Stimulated activated CD8-positive, alpha-beta memory T cell treated with anti-CD3 and anti-CD28 coated beads, Interleukin-7, amount 100 ng/mL, for 1 hour (primary cell): ENCODE measurements at places on chromosomes 2 and 18.

GRCh38 chr2:126518196-126518595 lies 137.8 kb upstream of the GYPC start:
- no peak for DNase-seq

GRCh38 chr2:3121601-3122000 lies 256.0 kb downstream of the EIPR1 start:
- DNase-seq: no peak

DNA sequence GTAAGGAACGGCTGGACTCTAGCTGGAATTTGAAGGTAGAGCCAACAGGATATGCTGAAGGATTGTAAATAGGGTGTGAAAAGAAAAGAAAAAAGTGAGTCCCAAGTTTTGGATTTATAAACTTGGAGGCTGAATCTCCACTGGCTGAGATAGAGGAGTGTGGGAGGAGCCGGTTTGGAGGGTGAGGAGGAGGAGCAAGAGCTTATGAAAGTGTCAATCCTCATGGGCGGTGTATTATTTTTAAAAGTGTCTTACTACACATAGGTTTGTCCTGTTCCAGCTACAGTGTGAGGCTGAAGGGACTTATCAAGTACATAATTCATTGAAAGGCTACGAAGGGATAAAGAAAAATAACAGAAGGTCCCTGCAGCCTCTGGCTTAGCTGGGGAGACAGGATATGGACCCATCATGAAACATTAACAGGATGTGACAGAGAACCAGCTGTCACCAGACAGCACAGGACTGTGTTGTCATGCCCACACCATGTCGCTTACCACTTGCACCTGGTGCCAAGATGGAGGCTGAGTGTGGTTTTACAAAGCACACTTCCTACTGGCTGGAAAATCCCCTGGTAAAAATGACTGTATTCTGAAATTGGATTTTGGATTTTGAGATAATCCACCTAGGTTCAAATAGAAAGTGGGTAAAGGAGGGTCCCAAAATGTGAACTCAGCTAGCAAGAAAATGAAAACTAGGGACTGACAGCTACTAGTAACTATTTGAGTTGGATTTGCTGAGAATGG lies 2.5 kb upstream of the MREG start:
- DNase-seq: no peak

DNA sequence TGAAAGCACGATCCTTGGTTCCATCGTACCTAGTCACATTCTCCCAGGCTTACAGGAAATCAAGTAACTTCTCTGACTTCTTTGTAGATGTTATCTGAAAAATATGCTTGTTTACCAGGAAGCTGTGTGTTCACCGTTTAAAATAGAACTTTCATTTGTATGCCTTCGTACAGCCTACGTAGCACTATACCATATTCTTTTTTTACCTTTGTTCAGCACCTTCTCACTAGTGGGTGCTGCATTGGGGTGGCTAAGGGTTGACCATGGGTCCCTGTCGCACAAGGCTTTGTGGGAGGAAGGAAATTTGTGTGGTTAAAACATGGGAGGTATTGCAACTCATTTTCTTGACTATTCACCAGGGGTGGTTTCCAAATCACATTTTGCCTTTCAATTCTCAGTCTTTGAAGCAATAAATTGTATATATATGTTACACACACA lies 16.6 kb downstream of the MALT1 start:
- no peak for DNase-seq

- no peak for DNase-seq
These were observed 233.0 kb upstream of the TNP1 start for GRCh38 chr2:217092710-217093379.

DNA sequence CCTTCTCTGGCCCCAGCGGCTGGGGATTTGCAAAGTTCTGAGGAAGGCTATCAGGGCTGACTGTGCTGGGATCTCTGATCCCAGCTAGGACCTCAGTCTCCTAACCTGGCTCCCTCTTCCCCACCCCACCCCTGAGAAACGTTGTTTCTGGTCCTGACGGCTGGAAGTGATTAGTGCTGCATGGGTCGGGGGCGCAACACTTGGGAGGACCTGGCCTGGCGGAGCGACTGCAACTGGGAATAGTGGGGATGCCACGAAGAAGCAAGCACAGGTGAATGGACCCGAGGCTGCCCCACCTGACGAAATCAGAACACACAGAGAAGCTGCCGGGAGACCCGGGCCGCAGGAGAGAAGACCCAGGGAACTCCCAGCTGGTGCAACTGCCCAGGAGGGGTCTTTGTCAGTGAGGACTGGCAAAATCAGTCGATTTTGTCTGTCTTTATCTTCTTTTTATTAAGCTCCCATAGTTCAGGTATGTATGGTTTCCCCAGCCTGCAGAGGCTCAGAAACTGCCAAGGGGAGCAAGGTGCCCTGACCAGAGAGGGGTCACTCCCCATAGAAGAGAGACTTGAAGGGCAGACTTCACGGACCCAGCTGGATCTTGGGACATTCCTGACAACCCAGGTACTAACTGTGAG lies 656 bp upstream of the LBX2 start:
- DNase-seq: no peak

- DNase-seq: no peak
These were observed 299.8 kb downstream of the LRATD1 start for GRCh38 chr2:14932285-14932684.

DNA sequence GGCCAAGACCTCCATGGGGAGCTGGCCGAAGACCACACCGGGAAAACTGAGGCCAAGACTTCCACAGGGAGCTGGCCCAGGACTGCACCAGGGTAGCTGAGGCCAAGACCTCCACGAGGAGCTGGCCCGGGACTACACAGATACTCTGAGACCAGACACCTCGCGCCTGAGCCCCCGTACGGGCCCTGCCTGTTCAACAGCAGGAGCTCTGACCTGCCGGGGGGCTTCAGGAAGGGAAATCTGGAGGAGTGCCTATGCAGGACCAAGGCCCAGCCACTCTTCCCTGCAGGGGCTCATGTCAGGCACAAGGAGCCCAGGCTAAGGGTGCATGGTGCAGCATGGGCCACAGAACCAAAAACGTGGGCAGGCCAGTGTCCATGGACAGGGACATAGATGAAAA lies 151.6 kb downstream of the TMEM18 start:
- no peak for DNase-seq

DNA sequence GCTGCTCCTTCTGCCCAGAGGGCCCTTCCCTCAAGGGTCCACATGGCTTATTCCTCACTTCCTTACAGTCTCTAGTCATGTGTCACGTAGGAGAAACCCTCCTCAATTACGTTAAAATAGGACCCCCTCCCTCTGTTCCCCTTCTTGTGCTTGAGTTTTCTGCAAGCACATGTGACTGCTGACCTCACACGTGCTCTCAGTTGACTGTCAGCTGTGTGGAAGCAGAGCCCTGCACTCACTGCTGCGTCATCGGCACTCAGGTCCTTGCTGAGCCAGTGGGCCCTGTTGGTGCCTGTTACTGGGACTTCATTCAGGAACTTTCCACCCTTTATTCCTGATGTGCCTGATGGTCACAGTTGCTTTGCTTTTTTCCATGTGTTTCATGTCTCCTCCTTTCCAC lies 11.1 kb downstream of the ATG16L1 start:
- DNase-seq: no peak

DNA sequence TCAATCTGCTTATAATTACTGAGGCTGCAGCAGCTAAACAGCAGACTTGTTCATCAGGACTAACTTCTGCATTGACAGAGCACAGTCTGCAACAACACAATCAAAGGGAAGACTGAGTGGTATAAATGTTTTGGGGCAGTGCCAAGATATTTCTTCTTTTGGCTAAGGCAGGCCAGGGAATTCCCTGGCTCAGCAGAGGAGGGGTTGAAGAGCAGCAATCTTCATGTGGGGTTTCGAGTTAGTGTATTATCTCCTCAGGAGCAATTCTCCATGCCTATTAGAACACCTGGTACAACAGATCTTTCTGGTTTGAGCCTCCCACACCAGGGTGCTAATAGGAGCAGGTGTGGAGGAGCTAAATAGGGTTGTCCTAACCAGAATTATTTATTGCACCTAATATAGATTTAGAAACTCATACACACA lies 103.0 kb upstream of the STK17B start:
- no peak for DNase-seq

DNA sequence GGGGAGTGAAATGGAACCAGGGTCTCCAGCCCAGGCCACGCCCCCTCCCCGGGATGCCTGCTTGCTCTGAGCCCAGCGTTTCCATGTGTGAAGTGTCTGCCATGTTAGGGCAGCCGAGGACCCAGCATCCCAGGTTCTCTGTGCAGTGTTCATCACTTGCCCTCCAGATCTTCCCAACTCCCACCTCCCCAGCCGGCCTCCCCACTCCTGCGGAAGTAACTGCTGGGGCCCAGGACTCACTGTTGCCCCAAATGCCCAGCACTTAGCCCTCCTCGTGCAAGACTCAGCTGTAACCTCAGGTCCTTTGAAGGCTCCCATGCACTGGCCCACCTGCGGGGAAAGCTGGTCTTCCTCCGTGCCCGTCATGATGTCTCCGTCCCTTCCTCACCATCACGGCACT lies 9.7 kb upstream of the PXDN start:
- no peak for DNase-seq

- no peak for DNase-seq
These were observed 42.4 kb downstream of the IL1RL2 start for GRCh38 chr2:102229141-102229769.

- no peak for DNase-seq
These were observed 151.8 kb upstream of the SERPINE2 start for GRCh38 chr2:224190936-224191270.

- DNase-seq: no peak
These were observed 77.7 kb upstream of the APCDD1 start for GRCh38 chr18:10376731-10377130.

- DNase-seq: no peak
These were observed 46.3 kb downstream of the TCF7L1 start for GRCh38 chr2:85179541-85179940.

- DNase-seq: no peak
These were observed 239.5 kb upstream of the COL3A1 start for GRCh38 chr2:188734691-188735090.

- DNase-seq: no peak
These were observed 366.9 kb downstream of the OSR1 start for GRCh38 chr2:18991177-18992168.

GRCh38 chr2:15674637-15675455 lies 83.2 kb downstream of the DDX1 start:
- no peak for DNase-seq

DNA sequence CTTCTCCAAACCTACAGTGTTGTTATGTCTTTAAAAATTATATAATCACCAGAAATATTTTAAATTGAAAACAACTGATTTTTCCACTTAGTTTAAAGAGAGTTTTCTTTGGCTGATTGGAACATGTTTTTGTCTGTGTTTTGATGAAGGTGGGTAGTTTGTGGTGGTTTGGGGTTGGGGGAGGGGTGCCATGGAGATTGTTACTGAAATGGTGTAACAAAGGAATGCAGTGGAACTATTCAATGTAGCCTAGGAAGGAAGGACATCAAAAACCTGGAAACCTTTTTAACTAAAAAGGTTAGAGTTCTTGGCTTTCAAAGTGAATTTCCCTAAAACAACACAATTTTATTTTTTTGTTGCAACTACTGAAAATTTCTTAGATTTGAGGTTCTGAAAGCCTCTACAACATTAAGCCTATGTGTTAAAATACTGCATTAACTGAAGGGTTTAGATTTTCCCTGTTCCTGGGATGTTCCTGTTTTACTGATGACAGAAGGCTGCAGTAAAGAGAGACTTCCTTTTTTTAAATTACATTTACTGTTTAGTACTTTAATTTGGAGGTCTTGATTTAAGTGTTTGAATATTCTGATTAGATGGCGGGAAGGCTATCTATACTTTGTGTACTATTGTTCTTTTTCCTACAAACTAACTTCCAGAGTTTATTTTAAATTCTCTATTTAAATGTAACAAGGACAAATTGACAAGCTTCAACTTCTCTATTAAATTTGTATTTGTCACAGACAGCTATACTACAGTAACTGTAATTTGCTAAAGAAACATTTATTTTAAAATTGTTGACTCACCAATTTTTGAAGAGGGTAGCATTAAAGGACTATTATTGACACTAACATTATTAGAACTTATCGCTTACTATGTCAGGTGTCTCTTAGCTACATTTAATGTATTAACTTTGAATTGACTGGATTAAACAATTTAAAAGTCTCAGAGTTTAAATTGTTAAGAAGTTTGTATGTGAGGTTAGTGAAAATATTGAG lies 87.7 kb downstream of the LIMS1 start:
- no peak for DNase-seq

DNA sequence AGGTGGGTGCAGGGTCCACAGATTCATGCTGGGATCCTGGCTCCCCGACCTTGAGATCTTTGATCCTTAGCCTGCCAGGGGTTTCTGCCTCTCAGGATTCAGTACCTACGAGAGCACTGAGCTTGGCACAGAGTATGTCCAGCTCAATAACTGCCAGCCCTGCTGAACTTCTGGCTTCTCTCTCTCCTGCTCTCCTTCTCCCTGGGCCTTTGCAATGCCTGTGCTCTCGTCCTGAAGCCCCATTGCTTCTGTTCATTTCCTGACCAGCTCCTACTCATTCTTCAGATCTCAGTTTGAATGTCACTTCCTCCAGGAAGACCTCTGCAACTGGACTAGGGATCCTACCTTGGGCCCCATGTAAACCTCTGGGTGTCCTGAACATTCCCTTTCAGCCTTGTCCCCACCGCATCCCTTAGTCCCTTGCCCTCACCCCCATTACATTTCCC lies 113.8 kb upstream of the HAAO start:
- DNase-seq: no peak

GRCh38 chr2:37080689-37081088 lies 3.5 kb downstream of the HEATR5B start:
- DNase-seq: no peak

GRCh38 chr2:185316383-185316782 lies 422.2 kb upstream of the FSIP2 start:
- no peak for DNase-seq

DNA sequence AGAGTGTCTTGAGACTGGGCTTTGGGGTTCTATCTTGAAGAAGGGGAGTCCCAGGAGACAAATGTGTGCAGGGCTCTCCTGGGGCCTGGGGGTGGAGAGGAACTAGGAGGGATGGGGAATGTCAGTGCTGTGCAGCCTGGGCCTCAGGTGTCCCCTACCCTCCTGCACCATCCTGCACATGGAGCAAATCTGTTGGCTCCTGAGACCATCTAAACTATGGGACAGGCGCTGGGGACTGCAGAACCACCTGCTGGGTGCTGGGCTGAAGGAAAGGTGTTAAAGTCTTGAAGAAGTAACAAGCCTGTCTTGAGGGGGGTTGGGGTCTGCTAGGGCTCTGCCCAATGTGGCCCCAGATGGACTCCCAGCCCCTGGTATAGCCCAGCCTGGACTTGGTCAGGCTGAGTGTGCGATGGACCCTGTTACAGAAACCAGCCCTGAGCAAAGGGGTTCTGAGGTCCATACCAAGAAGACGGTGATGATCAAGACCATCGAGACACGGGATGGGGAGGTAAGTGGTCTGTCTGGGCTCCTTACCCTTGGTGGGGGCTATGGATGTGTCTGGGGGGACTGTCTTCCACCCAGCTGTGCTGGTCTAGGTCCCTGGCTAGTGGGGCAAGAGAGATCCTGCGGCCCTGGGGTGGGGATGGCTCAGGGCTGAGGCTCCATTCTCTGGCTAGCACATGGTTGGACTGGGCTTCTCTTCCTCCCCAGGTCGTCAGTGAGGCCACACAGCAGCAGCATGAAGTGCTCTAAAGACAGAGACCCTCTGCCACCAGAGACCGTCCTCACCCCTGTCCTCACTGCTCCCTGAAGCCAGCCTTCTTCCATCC lies 7.3 kb downstream of the DES start:
- no peak for DNase-seq
